Kidney epithelial cell (primary cell): ENCODE measurements at places on chromosomes 1 and 21. TPM values are rescaled to one million over a fixed set of nuclear protein-coding genes. Genes with fewer than 3 reads are reported as not detected.

DNA sequence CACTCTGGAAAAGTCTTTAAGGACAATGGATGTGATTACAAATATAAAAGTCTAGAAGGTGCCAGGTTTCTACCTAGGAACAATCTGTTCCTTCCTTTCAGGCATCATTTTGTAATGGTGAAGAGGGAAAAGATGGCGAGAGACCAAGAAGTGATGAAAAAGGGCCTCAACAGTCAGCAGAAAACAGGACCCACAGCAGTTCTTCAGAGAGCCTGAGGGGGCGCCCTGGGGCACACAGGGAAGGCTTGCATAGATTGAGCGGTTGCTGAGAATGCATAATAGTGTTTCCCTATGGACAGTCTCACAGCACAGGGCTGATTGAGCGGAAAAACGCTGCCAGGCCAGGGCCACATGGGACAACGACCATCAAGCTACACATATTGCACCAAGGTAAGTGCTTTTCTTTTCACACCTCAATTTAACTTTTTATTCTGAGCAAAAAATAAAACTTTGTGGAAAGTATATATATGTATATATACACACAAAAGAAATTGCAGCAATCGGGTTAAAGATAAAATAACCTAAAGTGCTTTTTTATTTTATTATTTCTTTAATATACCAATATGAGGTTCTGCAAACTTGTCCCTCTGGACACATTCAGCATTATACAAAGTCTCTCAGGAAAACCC, 3.1 kb upstream of the YRDC start:
- no peak for DNase-seq

MYCL gene
- 6.5 and 8.2 TPM in 2 replicates for total RNA-seq

DNA sequence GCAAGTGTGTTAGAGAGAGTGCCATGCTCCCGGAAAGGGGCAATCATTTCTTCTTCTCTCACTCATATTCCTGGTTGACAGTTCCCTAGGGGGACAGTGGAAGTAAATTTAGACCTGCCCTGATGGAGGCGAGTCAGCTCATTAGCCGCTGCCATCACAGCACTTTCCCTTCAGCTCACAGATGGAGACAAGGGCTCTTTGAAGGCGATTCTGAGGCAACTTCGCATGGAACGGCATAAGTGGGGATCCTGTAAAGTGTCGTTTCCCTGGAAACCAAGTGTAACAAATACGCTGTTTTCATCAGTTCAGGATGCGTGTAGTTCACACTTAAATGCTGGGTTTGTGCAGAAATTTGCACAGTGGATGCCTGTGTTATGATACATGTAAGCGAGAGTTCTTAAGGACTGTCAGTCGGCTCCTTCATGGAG, 114.5 kb upstream of the TMPRSS15 start:
- DNase-seq = no peak

DNA sequence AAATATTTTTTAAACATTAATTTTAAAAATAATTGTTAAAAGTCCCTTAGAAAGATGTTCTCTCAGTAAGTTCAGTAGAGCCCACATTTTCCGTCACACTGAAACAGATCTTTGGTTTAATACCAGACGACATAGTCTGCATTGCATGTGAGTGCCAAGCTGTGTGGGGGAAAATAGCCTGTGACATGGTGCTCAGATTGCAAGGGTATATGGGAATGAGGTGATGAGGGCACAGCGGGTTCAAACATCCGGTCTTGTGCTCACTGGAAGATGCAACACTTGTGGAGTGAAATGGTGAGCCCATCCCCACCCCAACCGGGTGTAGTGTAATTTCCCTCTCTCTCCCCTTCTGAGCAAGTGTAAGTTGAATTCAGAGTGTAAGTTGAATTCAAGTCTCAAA, 114.3 kb downstream of the PEX14 start:
- no peak for DNase-seq

DNA sequence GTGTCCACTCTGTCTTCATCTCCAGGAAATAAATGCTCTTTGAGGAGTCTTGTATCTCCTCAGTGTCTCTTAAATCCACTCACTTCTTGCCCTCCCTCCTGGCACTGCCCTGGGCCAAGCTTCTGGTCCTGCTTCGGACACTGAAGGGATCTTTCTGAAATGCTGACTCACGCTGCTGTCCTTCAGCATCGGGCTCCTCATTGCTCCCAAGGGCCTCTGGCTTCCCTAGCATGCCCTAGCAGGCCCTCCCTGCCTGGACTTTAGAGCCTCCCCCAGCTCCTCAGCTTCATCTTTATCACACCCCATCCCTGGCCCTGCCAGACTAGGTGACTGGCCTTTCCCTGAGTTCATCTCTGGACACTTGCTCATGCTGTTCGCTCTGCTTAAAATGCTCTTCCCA, 96.6 kb downstream of the FOXD2 start:
- DNase-seq = no peak

MAEL gene
- 0.33 TPM in 1 of 2 replicates, not detected in the other for total RNA-seq
